ENCODE measurements at places on chromosomes 11 and 22.

DNA sequence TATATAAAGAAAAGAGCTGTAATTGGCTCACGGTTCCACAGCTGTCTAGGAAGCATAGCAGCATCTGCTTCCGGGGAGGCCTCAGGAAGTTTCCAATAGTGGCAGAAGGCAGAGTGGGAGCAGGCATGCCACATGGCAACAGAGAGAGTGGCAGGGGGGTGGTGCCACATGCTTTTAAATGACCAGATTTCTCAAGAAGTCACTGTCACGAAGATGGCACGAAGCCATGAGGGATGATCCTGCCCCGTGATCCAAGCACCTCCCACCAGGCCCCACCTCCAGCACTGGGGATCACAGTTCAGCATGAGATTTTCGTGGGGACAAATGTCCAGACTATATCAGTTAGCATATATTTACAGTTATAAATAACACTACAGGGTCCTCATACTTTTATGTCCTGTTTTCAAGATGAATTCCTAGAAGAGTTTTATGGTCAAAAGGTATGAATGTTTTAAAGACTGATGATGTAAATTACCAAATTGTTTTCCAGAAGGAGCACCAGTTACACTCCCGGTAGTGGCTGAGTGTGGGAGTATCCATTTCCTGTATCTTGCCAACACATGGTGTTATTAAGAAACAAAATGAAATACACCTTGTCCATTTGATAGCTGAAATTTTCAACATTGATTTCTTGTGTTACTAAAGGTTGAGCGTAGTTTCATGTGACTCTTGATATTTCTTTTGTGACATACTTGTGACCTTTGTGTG lies 19.2 kb downstream of the FAM118A start:
- no peak for DNase-seq

- DNase-seq: no peak
Observed at GRCh38 chr22:42930810-42931420, 73.8 kb upstream of the ARFGAP3 start.

DNA sequence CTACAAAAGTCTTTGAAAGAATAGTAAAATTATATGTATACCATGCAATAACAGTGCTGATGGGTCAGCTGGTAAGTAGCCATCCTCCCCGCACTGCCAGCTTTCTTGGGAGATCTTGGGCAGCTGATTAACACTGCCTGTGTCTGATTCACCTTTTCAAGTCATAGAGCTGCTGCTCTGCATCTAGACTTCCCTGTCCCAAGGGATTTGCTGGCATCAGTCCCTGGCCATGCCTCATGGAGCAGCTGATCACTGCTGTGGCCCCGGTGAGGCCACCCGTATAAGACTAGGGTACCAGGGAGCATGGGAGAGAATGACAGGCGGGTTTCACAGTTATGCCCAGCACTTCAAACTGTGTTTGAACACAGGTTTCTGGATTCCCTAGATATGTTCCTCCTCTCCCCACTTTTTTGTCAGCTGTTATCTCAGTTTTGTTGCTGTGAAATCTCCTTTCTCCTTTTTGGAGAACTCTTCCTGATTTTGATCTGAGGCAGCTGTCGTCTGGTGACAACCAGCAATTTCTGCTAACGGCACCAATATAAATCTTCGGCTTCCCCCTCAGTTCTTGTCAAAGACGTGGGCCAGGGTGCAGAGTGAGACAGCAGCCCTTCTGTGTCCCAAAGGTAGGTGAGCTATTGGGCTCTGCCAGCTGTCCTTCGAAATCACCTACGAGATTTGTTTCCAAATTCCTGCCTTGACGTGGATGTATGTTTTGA lies 438.9 kb downstream of the NTM start:
- no peak for DNase-seq

DNA sequence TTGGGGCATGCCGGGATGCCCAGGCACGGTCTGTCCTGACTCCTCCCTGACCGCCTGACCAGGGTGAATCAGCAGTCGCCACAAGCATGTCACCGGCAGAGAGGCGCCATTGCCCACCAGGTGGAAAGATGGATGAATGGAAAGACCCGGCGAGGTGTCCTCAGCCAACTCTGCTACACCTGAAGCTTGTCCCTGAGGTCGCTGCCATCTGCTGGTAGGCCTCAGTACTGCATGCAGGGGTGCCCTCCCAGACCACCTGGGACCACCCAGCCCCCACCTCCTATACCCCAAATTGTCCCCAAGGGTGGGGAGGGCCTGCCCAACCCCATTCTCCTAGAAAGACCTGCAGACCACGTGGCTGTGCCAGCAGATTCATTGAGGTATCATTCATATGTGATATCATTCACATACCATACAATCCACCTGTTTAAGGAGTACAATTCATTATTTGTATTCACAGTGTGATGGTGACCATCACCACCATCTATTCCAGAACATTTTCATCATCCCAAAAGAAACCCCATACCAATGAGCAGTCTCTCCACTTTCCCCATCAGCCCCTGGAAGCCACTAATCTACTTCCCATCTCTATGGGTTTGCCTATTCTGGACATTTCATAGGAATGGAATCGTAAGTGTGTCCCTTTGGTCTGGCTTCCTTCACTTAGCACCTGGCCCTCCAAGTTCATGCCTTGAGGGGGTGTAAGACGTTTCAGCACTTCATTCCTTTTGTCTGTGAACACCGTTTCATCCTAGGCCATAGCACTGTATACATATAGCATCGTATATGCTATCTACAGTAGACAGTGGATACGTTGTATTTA lies 17.5 kb downstream of the FGF3 start:
- no peak for DNase-seq

DNA sequence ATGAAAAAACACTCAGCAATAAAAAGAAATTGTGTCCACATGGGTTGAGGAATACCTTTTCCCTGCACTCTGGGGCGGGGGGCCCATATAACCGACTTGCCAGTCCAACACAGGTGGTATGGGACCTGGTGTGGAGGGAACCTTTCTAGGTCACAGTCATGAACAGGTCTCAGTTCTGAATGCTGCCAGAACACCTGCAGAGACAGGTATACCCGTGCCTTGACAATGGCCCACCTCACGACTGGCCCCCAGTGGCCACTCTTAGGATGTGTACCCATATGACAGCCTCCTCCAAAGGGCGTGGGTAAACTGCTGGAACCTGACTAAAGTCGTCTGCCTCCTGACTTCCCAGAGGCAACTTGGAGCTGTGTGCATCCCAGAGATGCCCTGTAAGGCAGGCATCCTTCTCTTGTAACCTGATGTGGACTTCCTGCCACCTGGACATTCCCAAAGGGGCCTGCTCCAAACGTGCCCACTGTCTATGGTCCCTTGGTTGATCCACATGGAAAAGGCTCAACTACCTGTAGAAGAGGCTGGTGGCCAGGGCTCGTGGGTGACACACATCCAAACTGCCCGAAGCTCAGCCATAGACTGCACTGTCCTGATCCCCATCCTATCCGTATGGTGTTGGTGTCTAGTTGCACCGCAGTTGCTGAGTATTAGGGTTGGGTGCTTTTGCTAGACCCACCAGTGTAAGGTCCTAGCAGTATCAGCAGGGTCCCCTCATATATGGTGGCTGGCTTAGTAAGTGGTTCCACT lies 859.3 kb downstream of the BRD1 start:
- no peak for DNase-seq

- no peak for DNase-seq
Observed at GRCh38 chr11:69982690-69983570, 95.2 kb upstream of the ANO1 start.

- no peak for DNase-seq
Observed at GRCh38 chr22:23571486-23571885, 8.6 kb downstream of the IGLL1 start.

GRCh38 chr11:3732671-3733436 lies 61.7 kb upstream of the CHRNA10 start:
- no peak for DNase-seq

DNA sequence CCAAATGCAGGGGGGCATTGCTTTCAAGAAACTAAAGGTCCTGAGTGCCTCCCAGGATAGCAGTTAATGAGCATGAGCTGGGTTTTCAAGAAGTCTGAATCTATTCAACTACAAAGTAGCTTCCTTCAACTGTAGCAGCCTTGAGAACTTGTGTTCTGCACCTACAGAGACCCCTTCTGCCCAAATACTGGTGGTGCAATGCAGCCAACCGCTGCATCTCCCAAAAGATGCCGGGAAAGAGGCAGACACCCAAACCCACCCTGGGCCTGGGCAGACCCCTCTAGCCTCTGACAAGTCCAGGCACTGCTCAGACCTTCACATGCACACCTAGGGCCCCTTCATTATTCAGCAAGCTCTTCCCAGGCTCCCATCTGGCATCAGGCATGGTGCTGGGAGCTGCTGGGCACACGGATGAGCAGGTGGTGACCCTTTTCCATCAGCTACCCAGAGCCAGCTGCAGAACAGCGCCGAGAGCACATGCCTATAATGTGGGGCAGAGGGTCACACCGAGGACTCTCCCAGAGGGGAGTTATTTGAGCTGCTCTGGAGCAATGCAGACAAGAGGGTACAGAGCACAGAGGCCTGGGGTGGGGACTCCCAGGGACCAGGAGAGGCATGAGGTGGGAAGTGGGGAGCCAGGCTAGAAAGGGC lies 44.9 kb upstream of the ETS1 start:
- DNase-seq: no peak

DNA sequence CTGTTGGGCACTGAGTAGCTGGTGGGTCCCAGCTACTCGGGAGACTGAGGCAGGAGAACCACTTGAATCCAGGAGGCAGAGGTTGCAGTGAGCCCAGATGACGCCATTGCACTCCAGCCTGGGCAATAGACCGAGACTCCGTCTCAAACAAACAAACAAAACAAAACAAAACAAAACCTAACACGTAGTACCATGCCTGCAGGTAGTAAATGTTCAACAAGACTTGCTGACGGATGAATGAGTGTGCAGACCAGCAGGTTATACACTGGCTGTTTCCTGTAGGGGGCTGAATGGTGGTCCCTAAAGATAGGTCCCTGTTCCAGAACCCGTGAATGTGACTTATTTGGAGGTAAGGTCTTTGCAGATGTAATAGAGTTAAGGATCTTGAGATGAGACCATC lies 12.8 kb upstream of the MRGPRD start:
- DNase-seq: no peak

DNA sequence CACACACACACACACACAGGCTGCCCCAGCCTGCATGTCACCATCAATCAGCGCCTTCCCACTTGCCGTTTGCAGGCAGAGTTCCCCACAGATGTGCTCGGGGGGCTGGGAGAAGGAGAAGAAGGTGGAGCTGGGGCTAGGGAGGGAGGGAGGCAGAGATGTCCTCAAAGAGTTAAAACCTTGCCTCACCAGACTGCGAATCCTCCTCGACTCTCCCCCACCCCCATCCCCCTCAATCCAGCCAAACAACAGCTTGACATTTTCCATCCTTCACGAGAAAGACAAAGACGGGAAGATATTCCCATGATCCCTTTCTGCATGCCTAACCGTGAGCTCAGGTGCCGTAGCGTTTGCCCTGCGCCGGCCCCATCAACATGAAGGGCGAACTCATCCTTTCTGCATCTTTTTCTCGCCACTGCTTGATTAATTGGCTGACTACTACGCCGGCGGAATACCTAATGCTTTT lies 365.5 kb downstream of the MIAT start:
- DNase-seq: no peak

DNA sequence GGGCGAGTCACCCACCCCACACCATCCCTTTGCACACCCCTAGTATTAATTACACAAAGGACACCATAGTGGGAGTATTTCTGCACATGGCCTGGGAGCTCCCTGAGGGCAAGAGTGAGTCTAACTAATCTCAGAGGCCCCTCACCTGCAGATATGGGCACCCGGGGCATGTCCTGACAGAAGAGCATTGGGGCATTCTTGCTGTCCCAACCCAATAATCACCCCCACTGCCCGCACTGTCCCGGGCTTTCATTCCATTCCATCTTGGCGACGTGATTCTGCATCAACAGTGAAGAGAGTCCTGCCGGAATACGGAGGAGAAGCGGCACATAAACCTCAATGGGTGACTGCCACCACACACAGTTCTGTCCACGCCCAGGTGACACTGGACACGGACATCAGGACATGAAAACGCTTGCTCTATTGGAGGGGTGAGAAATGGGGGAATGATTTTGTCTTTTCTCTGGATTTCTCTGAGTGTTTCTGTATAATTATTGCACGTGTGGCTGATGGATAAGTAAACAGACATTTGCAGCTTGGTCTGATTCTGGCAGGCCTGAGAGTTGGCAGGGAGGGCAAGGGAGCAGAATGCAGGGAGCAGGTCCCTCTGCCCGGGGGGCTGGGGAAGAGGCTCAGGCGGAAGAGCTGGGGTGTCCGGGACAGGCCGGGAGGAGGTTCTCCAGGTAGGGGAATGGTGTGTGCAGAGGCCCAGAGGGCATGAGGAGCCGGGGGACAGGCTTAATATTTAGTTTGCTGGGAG lies 38.2 kb downstream of the SCUBE1 start:
- no peak for DNase-seq

- no peak for DNase-seq
Observed at GRCh38 chr11:134529212-134530096, 117.4 kb upstream of the B3GAT1 start.

DNA sequence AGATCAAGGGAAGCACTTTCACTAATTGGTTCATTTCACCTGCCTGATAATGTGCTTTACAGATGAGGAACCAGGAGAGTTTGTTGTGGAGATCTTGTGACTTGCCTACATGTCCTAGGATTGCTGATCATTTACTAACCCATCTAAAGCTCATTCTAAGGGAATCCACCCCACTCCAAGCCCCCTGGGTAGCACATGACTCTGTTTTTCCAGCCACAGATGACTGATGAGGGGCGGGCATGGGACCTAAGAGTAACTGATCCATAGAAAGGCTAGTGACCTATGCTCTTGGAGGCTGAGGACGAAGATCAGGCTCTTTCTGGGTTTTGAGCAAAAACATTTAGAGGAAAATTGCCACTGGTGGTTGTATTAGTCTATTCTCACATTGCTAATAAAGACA lies 378.1 kb downstream of the CADM1 start:
- no peak for DNase-seq

GRCh38 chr11:1505480-1505879 lies 18.9 kb upstream of the MOB2 start:
- DNase-seq: no peak

- DNase-seq: no peak
Observed at GRCh38 chr22:39173787-39174497, 21.5 kb upstream of the CBX7 start.

DNA sequence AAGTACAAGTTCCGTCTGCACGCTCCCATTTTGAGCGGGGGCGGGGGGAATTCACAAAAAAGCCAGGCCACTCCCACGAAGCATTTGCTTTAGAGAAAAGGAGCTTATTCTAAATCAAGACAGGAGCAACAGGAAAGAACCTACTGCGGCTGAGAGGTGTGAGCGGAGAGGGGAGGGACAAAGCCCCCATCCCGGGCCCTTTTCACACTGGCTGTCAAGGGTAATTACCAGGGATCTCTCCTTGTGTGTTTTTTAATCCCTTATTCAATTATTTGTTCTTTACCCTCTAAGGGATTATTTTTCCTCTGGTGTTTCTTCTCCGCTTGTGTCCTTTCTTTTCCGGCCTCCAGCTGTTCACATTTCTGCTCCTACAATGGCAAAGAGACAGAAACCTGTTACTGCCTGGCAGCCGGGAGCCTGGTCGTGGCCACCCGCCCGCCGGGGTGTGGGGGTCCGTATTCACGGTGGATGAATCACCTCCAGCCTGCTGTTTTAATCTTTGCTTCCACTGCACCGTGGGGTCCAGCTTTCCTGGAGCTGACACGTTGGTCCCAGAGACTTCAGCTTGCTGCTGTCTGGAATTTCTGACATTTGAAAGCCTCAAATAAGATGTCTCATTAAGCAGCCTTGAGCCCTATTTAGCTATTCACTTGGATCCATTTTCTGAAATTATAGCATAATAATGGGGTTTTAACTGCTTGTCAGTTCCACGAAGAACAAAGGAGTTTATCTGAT lies 61.4 kb upstream of the FADD start:
- no peak for DNase-seq

GRCh38 chr11:81301166-81301830 lies 1432.4 kb downstream of the FAM181B start:
- no peak for DNase-seq

- no peak for DNase-seq
Observed at GRCh38 chr11:84261707-84262106, 975.5 kb upstream of the CCDC90B start.
